ENCODE measurements at places on chromosomes 13 and 19. TPM values are rescaled to one million over a fixed set of nuclear protein-coding genes. Genes with fewer than 3 reads are reported as not detected.

DNA sequence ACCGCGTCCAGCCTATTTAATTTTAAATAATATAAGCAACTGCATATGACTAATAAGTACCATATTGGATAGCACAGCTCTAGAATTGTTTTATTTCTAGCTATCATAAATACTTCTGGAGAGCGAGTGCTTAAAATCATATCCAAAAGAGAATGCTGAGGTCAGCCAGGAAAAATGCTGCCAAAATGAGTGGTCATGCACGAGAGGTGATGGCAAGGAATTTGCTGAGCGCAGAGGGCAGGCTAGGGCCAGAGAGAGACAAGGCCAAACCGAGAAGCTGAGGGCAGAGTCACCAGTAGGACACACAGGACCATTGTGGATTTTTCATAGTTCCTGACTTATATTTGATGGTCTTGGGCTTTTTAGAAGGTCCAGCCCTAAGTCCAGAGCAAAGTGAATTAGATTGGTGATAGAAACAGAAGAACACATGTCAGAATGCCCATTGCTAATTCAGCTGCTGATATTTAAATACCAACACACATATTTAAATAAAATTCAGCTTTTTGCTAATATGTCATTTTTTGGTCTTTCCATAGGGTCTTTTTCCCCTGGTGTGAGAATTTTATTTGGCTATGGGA, 33.6 kb upstream of the UBL3 start:
- DNase-seq = no peak

- DNase-seq = peak; percentile 56
These were observed 5.8 kb downstream of the RAB20 start for GRCh38 chr13:110555601-110556223.

CBARP gene
- 0.82 TPM for total RNA-seq

DNA sequence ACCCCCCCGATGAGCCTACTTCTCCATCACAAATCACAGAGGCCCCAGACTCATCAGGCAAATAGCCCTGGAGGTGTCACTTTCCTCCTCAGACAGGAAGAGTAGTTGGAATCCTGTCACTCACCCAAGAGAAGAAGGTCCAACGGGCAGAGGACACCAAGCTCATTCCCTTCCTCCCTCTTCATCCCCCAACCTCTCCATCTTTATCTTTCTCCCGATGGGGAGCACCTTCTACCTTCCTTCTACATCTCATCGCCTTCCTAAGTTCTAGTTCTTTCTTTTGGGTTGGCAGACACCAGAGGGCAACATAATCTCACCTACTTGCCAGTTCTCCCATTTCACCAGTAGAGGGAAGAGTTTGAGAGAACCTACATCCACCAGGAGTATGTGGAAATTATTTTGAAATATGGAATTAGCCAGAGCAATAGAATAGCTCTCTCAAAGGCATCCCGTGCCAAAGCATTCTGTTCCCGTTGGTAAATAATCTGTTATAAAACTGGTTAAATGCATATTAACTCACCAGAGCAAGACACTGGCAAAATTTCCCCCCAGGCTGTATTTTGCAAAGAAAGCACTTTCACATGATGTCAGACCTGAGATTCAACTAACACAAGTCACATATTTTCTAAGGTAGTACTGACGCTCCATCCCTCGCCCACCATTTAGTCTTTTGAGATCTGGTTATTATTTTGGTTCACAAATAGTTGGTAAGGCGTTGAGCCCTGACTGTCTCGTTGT, 55.0 kb downstream of the ZIC5 start:
- DNase-seq = no peak

DNA sequence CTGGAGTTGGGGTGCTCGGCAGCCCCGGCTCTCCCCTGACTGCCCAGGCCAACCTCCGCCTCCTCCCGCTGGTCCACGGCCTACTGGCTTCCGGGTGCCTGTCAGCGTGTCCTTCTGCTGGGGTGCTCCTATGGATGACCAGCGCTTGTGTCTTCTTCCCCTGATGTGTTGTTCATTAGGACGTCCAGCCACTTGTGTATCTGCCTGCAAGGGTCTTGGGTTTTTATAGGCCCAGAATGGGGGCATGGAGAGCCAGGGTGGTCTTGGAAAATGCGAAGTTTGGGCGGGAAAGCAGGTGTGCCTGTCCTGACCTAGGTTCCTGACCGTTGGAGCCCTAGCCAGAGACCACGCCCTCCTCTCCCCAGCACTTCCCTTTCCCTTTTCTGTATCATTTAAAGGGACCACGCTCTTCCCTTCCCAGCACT, 139.8 kb downstream of the SLITRK5 start:
- no peak for DNase-seq

GRCh38 chr19:8609279-8610040, 1.1 kb downstream of the ADAMTS10 start:
- peak; percentile 84 for DNase-seq

TLE5 gene
- total RNA-seq = 711 TPM

- DNase-seq = no peak
These were observed 11.0 kb downstream of the MEIS3 start for GRCh38 chr19:47408156-47408938.

NRTN gene
- total RNA-seq = 6.6 TPM

GRCh38 chr19:47074621-47075020, 26.2 kb upstream of the TMEM160 start:
- DNase-seq = no peak

- no peak for DNase-seq
These were observed 12.2 kb upstream of the LILRA5 start for GRCh38 chr19:54325194-54325621.

DNA sequence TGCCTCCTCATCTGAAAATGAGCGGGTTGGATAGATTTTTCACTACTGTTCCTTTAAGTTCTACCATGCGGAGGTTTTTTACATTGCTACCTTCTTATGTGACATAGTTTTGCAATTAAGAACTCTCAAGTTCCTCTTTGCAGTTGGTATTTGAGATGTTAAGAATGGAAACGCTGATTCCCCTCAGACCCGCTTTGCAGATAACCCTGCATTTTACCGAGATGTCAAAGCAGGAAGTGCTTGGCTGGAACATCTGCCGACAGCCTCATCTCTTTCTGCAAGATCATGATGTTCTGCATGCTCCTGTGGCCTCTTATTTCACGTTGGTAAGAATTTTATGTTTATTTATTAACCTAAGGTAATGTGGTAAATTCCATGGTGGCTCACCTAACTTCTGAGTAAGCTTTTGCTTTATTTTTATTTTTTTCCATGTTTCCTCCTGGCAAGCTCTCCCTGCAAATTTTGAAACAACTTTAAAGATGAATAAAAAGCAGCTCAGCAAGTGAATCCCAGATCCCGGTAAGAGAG, 22.5 kb downstream of the PABPC3 start:
- DNase-seq = no peak

LHB gene
- total RNA-seq = not detected

DNA sequence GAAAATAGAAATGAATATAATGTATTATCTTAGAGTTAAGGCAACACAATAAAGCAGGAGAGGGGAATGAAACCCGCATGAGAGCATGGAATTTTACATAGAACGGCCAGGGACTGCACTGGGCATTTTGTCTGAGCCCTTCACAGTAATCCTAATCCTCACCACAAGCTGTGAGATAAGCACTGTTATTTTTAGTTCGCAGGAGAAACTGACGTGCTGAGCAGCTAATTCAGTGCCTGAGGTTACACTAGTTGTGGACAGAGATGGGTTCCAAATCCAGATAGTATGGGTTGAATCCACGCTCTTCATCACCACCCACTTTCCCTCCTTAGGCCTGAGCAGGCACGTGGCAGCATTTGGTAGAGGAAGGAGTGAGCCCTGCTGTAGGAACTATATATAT, 24.8 kb upstream of the ZNF527 start:
- DNase-seq = no peak

DNA sequence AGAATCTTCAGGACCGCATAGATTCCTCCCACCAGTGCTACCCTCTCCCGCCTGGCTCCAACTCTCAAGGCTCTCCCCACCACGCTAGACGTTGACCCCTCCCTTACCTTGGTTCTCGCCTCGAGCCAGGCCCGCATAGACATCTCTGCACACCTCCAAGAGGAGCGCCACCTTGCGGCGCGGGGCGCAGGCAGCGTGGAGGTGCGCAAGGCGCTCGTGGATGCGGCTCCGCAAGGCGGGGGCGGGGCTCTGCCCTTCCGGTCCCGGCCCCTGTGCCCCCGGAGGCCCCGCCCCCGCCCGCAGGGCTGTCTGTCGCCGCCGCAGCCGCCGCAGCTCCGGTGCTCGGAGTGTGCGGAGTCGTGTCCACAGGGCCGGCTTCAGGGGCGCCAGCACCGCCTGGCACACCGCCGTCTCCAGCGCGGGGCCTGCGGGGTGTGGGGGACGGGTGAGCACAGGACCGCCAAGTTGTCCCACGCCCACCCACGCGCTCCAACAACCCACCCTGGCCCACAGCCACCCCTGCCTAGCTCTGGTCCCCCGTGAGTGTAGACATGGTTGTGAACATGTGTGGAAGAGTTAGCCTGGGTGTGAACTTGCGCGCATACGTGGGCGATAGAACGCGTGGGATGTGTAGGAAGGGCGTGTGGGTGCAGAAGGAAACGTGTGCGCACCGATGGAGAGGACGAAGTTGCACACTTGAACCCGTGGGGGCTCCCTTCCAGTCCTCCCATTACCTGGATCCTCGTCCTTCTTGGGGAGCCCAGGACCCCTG, 8.1 kb downstream of the RINL start:
- DNase-seq = peak; percentile 94

FXYD3 gene
- total RNA-seq = 15.3 TPM

DNA sequence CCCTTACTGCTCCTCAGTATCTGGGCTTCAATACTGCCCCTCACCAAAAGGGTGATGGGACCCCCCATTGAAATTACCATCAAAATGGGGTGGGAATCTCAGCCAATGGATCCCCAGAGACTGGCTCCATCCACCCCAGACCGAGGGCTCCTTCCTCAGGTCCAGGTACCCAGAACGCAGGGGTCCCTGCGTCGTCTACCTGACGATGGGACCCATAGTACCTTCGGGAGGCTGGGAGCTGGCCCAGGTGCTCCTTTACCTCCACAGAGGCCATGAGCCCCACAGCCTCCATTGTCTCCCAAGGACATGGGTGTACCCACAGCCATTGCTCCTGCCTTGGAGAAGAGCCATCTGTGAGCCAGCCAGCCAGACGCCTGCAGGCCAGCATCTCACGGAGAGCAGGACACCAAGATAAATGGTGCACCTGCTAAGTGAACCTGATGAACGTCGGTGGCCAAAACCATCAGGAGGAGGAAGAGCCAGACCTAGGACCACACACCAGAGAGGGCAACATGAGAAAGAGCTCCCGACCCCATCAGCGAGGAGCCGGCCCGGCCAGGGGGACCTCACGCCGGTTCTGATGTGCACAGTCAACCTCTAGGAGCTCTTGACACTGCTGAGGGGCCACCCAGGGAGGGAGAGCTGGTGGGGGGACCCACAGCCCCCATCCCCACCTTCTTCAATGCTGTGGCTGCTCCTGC, 156.8 kb upstream of the SOX1 start:
- DNase-seq = peak; percentile 40

HIF3A gene
- 310 TPM for total RNA-seq

GRCh38 chr19:33703438-33703750, 81.6 kb downstream of the CHST8 start:
- peak; percentile 37 for DNase-seq

DNA sequence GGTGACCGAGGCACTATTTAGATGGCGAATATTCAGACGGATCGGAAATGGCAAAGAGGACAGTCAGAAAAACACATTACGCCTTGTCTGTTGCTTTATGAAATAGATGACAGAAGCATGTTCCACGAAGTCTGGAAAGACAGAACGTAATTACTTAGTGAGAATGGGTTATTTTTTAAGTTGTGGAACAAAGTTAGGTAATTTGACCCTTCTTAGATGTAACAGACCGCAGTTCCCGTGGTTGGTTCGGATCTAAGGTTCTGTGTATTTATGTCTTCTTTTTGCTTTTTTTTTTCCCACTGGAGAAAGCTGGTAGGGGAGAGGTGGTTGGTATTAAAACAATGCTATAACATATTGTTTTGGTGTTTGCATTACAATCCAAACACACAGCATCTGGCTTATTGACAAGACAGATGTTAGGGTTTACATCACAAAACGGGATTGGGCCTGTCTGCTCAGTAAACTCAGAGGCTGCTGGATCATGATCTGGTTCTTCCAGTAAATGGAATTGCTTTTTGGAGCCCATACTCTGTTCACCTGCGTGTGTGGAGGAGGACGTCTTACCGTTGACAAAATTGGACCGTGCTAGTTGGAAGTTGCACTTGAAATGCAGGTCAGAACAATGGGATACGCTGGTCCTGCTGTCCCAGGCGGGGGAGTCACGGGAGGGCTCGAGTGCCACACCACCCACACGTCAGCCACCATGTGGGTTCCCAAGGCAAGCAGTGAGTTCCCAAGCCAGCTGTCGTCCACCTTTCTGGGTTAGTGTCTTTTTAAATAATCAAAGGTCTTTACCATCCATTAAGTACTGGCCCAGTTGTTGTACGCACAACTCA, 13.8 kb downstream of the ATP11A start:
- DNase-seq = peak; percentile 19

- DNase-seq = no peak
These were observed 6.1 kb downstream of the APLP1 start for GRCh38 chr19:35874392-35874930.

IRGC gene
- not detected for total RNA-seq

CFD gene
- 131 TPM for total RNA-seq

GRCh38 chr13:71137101-71137500, 729.9 kb downstream of the DACH1 start:
- no peak for DNase-seq

DNA sequence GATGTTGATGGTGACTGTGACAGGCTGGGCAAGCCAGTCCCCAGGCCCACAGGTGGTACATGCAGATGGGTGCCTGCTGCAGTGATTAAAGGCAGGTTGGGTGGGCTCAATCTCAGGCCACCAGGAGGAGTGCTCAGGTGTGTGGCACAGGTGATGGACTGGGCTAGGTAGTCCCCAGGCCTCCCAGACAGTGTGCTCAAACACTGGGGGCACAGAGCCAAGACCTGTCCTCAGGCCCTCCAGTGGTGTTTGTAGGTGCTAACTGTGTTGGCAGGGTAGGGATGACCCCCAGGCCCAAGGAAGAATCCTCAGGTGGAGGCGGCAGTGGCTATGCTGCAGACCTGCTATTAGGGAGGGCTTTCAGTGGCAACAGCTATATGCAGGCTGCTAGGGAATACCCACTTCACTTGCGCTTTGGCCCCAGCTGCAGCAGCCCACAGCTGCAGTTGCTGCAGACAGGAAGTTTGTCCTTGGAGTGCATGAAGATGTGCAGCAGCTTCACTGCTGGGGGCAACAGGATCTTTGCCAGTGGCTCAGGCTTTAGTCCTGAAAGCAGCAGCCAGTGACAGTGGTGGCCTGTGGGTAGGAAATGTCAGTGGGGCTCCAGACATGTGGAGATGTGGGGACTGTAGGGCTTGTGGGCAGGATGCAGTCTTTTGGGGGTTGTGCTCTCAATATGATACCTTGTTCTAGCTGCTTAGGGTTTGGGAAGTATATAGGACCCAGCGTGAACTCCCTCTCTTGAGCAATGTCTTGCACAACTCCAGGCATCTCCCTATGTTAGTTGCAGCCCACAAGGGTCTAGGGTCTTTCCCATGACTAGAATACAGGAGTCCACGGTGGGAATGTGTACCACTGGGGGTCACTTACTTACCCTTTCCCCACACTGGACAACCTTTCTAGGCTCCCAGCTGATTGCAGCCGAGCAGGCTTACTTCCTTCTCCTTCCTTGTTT, 54.1 kb upstream of the MLNR start:
- DNase-seq = no peak

- DNase-seq = no peak
These were observed 4.0 kb downstream of the ZBTB32 start for GRCh38 chr19:35708391-35708790.

All from sigmoid colon (tissue), 7 donors.